ENCODE measurements at places on chromosomes 7 and 10. TPM values are rescaled to one million over a fixed set of nuclear protein-coding genes. Genes with fewer than 3 reads are reported as not detected.

DNAH11 gene
- not detected for total RNA-seq

CCDC7 gene
- total RNA-seq: 16.2 TPM

SPDYE8 gene
- total RNA-seq: not detected

ZNF679 gene
- not detected for total RNA-seq

NCF1 gene
- not detected for total RNA-seq

LRRC17 gene
- total RNA-seq: 4.9 TPM

MYL10 gene
- not detected for total RNA-seq

FOXI2 gene
- total RNA-seq: not detected

CHN2 gene
- 0.36 TPM for total RNA-seq

ZNF488 gene
- total RNA-seq: under 0.01 TPM

LDB3 gene
- not detected for total RNA-seq

TBL2 gene
- total RNA-seq: 95.7 TPM

UROS gene
- total RNA-seq: 76.0 TPM

PROSER2 gene
- total RNA-seq: not detected

DYNC1I1 gene
- 0.81 TPM for total RNA-seq

DHX32 gene
- total RNA-seq: 31.6 TPM

POT1 gene
- 26.5 TPM for total RNA-seq

LRRTM3 gene
- total RNA-seq: not detected

ANXA8 gene
- 1.1 TPM for total RNA-seq

TAC1 gene
- total RNA-seq: not detected

GHRHR gene
- total RNA-seq: not detected
